NCI-H345 (cell line): ENCODE measurements at places on chromosomes 4 and X.

GRCh38 chrX:9681422-9681821 is 84.2 kb downstream of the GPR143 start:
- no peak for DNase-seq

- no peak for DNase-seq
Observed at GRCh38 chrX:106035064-106035463, 3.5 kb downstream of the SERPINA7 start.

DNA sequence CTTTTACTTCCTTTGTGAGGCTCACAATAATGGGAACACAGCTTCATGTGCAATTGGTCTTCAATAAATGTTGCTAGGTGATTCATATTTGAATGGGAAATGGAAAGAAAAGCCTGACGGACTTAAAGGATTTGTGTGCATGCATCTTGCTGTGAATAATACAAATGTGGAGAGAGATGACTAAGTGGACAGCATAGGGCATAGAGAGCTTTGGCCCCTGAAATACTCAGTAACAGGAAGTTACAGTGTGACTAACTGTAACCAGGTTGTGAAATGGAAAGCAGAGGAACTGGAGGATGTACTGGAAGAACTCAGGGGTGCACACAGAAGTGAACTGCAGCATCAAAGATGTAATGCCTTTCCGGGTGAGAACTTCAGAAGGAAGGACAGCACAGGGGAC is 206.7 kb downstream of the MGST2 start:
- no peak for DNase-seq

DNA sequence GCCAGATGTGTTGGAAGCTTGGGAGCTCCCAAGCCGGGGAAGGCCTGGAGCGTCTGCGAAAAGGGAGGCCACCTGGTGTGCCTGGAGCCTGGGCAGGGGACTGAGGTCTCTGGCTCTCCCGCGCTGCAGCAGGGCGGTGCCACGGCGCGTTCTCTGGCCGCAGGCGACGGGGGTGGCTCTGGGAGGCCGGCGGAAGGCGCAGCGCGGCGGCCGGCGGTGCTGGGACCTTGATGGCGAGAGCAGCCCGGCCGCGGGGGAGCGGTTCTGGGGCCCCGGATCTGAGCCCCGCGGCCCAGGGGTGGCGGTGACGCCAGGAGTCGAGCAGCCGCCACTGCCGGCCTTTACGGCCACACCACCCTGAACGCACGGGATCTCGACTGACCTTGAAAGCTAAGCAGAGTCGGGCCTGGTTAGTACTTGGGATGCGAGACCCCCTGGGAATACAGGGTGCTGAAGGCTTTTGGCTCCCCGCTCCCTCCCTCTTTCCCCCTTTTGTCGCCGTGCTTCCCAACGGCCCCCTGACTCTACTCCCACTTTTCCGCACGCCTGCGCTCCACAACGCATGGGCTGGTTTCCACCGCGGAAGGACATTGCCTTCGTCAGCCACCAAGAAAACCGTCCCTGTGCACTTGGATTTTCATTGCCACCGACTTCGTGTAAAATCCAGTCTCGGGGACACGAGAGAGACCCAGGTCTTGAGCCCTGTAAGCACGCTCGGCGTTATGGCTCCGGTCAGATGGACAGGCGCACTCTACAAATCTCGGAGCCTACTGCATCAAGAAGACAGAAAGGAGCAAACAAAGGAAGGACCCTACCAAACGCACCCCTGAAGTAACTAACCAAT is 9.5 kb downstream of the FRG2 start:
- DNase-seq: no peak

- DNase-seq: no peak
Observed at GRCh38 chr4:54898056-54898562, 227.3 kb downstream of the KDR start.

GRCh38 chr4:11408233-11408967 is 20.3 kb downstream of the HS3ST1 start:
- DNase-seq: no peak

- DNase-seq: no peak
Observed at GRCh38 chr4:78356251-78356786, 195.3 kb upstream of the ANXA3 start.
